Natural killer cell (primary cell): ENCODE measurements at places on chromosomes 3 and 15.

- no peak for DNase-seq
These were observed 162.8 kb upstream of the TPM1 start for GRCh38 chr15:62879770-62880169.

DNA sequence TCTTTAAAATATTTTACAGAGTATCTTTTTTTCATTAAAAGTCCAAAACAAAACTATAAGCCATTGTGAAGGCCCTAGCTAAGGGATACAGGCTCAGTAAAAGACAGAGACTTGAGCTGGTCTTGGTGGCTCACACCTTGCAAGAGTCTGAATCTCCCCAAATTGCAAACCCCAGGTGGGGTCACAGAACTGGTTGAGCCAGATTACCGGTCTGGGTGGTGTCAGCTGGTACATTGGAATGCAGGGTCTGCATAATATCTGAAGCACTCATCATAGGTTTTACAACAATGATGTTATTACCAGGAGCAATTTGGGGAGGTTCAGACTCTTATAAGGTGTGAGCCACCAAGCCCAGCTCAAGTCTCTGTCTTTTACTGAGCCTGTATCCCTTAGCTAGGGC, 201.2 kb upstream of the ARPP21 start:
- no peak for DNase-seq

DNA sequence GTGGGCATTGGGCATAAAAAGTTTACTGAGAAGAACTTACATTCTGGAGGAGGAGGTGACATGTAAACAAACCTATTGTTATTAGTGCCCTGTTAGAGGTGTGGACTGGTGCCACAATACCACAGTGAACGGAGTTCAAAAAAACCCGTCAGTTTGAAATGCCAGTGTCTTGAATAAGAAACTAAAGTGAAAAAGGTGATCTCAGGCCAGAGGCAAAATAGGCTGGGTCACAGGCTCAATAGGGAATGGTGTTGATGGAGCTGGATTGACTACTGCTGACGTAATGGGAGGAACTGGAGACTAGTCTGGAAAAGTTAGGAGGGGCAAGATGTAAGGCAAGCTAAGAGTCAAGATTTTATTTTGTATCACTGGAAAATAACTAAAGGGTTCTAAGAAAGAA, 1.6 kb upstream of the DCBLD2 start:
- no peak for DNase-seq

DNA sequence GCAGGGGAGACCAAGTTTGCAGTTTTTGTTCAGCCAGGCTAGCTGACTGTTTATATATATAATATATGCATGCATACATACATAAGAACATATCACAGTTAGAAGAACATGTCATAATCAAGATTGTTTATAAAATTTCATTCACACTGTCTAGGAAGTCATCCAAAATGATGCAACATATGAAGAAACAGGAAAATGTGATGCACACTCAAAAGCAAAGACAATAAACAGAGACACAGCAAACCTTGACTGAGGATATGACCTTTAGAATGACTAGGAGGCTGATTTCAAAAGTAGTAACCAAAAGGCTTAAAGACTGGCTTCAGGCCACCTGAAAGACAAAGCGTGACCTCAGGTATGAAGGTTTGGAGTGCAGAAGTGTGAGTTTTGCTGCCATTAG, 166.2 kb upstream of the NDN start:
- DNase-seq, result no peak

DNA sequence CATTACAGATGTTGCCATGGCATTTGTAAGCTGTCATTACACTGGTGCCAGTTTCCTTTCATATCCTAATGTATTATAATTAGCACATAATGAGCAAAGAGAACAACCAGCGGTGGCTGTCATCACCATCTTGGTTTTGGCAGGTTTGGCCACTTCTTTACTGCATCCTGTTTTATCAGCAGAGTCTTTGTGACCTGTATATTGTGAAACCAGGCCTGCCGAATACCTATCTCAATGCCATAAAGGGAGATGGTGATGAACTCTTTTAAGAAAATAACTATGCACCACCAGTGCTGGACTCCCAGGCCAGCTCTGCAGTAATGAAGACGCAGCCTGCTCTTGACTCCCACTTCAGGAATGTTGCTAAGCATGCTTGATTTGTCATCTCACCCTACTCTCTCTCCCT, 458.1 kb upstream of the NR2F2 start:
- no peak for DNase-seq

GRCh38 chr3:58175437-58176184, 35.2 kb downstream of the DNASE1L3 start:
- no peak for DNase-seq

DNA sequence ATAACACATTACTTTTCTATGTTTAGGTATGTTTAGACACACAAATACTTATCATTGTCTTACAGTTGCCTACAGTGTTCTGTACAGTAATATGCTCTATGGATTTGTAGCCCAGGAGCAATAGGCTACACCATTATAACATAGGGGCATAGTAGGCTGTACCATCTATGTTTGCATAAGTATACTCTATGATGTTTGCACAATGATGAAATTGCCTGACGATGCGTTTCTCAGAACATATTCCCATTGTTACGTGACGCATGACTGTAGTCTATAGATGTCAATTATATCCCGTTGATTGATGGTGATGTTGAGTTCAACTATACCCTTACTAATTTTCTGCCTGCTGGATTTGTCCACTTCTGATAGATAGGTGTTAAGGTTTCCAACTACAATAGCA, 139.4 kb upstream of the PFN2 start:
- no peak for DNase-seq

DNA sequence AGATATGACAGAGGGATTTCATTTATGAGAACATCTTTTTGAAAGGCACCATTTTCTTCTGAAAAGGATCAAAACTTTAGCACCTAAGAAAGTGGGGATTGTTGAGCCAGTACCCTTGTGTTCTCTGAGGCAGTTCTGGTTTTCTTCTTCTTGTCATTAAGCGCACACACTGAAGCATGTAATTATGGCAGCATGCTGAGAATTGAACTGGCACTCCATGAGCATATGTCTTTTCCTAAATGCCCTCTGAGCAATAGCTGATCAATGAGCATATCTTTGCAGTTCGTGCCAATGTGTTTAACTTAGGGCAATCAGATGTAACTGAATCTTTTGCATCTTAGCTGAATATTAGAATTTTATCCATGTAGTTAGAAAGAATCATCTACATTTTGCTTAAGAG, 53.9 kb upstream of the VGLL3 start:
- DNase-seq, result no peak

GRCh38 chr3:16740515-16740914, 135.3 kb upstream of the DAZL start:
- no peak for DNase-seq

- DNase-seq, result no peak
These were observed 5.4 kb downstream of the TYRO3 start for GRCh38 chr15:41564286-41564959.

DNA sequence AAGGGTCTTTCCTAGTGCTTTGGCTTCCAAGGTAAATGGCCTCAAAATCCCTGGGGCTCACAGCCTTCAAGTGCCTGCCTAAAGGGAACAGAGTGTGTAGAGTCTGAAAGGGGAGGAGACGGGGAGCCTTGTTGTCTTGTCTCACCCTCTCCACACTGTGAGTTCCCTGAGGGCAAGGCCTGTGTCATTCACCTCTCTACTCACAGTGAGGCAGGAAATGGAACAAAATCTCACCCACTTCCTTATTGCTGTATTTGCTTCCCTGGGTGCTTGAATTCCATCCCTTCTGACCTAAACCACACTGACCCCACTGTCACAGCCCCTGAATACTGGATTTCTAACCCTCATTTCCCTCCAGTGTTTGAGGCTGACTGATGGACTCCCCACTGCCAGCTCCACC, 197.5 kb downstream of the EPHB1 start:
- no peak for DNase-seq

GRCh38 chr15:33907326-33907725, 61.0 kb upstream of the CHRM5 start:
- DNase-seq, result no peak

DNA sequence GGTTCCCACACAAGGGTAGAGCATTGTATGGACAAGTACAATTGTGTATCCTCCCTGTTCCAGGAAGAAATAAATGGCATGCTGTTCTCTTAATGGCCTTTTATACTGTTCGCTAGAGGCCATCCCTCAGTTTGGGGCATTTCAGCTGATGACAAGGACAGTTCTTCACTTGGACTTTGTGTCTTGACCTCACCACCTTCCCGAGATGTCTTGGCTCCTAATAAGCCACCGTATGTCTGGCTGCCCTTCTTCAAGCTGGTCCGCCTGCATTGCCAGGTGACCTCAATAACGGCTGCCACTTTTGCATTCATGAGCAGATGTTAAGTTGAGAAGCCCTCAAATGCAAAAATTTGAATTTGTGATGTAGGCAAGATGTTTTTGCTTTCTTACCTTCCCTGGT, 24.1 kb downstream of the ZBTB38 start:
- DNase-seq, result no peak

DNA sequence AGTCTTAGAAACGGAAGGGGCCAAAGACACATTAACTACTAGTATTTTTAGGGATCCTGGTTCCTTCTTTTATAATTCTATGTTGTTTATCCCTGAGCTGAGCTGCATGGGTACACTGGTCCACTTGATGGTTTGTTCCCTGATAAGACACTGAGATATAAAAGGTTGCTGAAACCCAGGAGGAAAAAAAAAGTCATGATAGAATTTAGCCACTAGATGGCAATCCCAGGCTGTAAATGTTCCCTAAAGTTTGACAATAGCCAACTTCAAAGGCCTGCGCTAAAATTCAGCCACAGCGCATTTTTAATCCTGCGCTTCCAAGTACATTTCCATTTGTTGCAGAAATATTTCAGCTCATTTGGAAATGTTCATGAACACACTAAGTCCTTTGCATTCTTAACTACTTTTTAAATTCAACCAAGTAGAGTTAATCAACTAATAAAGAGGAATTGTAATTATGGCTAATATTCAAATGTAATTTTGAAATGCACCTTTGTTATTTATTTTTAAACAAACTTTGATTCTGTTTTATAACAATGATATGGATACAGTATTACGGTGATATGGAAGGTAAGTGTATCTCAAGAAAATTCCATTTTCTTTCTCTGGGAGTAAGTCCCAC, 249.3 kb upstream of the FEZF2 start:
- DNase-seq, result peak; percentile 24

GRCh38 chr15:84747416-84748273, 747 bp upstream of the ZNF592 start:
- DNase-seq, result peak; percentile 74

DNA sequence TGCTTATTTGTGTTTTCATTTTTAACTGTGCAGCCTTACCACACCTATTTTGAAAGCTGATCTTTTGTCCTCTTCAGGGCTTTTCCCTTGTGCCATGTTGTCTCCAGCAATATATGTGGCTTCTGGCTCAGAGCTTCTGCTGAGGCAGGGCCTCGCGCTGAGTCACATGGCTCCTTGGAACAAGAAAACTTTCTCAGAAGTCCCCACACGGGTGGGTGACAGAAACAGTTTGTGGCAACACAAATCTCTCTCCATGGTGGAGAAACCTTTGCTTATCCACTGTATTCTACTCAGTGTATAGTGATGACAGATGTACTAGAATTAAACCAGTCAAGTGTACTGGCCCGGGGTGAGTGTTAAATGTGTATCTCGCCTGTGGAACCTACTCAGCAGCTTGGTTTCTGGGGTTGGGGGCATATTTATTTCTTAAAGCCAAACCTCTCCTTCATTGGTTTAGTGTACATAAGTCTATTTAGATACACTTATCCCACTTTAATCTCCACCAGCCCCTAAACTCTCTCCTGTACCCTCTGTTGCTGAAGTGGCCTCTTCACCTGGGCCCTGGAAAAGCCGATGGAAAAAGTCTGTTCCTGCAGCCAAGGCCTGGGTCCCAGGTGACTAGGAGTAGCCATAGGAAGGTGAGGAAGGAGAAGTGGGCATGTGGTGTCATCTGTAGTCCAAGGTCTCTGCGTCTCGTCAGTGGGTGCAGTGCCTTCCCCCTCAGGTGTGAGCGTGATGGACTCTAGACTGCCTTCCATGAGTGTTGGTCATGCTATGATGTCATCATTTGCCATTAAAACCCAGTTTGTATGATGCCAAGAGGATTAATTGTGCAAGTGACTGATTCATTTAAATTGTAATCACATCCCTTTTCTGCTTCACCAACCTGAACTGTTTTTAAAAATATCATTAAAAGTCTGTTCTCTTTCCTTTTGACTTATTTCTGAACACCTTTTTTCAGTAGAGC, 3.2 kb upstream of the FBXL22 start:
- no peak for DNase-seq

GRCh38 chr3:192249516-192249915, 477.8 kb downstream of the FGF12 start:
- no peak for DNase-seq

DNA sequence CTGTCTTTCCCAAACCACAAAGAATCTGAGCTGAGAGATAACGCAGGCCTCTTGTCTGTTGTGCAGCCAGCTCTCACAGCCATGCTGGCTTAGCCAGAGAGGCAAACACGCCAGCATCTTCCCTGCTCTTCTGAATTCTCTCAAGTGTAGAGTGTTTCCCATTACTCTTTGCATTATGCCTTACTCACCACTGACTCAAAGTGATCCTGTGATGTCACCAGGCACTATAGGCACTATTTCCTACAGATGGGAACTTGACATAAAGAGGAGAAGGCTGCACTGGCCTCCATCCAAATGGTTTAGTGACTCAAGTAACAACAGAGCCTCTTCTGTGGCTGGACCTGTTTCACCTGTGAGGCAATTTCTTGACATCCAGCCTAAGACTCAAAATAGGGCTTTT, 44.4 kb downstream of the PDZRN3 start:
- no peak for DNase-seq

GRCh38 chr3:50415816-50416215, 56.5 kb upstream of the TMEM115 start:
- DNase-seq, result no peak

DNA sequence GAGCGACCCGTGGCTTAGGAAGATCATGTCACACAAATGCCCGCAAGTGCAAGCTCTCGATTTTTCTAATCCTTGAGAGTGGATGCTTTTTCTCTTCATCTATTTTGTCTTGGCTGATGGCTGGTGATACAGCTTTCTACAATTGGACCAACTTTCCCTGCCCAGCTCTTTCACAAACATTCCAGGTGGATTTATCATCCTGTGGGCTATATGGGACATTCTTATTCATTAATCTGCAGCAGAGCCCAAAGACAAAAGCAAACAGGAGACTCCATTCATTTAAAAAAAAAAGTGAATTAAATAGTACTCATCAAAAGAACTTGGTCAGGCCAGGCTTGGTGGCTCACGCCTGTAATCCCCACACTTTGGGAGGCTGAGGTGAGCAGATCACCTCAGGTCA, 14.2 kb upstream of the TSEN2 start:
- no peak for DNase-seq
